ENCODE measurements at places on chromosomes 12 and 14.

DNA sequence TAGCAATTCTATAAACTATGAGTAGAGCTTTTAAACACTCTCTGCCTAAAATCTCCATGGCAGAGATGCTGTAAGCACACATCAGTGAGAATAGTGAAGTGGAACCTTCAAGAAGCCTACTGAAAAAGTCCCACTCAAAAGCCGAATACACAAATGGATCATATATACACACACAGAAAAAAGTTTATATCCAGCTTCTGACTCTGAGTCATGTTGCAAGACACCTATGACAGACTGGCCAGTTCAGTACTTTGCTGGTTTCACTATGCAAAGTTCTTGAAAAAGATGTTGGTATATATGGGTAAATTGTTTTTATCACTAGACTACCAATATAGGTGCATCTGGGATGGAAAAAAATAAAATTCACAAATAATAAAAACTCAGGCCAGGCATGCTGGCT is 126.1 kb downstream of the KCNK10 start:
- DNase-seq = no peak

- DNase-seq = no peak
Observed at GRCh38 chr12:80268924-80269749, 169.8 kb downstream of the OTOGL start.

GRCh38 chr12:5197656-5198055 is 154.0 kb downstream of the KCNA5 start:
- DNase-seq = no peak

DNA sequence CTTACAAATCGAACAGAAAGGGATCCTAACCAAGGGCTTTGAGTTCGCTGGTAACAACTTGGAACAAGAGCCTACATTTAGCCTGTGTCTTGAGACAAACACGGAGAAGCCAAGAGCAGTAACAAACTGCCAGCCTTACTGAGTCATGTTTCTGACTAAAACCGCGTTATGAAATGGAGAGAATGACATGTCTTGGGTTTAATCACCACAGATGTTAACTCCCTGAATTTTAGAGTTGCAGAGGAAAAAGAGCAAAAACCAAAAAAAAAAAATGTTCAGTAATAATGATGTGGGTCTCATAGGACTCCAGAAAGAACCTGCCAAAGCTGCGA is 1.0 kb downstream of the BLTP3B start:
- DNase-seq = no peak

DNA sequence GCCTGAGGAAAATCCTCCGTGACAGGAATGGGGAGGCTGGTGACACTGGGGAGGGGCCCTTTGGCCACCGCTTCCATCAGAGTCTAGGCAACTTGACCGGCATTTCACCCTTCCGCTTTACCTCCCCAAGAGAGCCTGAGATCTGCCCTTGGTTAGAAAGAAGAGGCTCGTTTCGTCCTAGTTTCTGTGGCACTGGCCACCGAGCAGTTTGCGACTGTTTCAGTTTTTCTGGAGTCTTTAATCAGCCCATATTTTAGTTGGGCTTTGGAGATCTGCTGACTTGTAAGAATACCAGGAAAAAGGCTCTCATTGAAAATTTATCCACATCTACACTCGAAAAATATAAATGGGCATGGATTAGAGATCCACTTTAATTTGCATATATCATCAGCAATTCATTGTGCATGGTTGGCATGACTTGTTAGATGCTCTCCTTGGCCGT is 414 bp upstream of the ANKS1B start:
- no peak for DNase-seq

DNA sequence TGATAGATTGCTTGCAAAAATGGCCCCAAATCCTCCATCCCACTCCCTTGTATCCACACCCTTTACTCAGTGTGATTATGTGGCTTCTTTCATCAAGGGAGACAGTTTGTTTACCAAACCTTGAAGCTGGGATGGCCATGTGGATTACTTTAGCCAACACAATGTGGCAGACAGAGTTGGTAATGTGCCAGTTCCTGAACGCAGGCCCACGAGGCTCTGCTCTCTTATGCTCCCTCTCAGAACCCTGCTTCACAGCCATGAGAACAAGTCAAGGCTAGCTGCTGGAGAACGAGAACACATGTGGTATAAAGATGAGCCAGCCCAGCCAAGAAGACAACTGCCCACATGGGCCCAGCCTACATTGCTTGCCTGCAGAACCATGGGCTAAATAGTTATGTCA is 162.3 kb downstream of the NDUFA12 start:
- DNase-seq = no peak

- no peak for DNase-seq
Observed at GRCh38 chr12:66028390-66028789, 102.2 kb downstream of the LLPH start.

DNA sequence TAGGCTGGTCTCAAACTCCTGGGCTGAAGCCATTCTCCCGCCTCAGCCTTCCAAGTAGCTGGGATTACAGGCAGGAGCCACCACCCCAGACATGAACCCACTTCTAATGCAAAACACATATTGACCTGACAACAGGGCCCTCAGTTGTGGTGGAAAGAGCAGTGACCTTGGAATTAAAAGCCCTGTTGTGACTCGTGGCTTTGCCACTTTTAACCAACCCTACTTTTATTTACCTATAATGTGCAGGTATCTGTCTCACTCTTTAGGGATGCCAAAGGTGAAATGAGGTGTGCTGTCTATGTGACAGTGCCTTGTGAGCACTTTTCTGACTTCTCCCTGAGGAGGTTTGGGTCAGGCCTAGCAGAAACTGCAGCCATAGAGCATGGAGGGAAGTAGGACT is 132.8 kb upstream of the DNM1L start:
- no peak for DNase-seq

DNA sequence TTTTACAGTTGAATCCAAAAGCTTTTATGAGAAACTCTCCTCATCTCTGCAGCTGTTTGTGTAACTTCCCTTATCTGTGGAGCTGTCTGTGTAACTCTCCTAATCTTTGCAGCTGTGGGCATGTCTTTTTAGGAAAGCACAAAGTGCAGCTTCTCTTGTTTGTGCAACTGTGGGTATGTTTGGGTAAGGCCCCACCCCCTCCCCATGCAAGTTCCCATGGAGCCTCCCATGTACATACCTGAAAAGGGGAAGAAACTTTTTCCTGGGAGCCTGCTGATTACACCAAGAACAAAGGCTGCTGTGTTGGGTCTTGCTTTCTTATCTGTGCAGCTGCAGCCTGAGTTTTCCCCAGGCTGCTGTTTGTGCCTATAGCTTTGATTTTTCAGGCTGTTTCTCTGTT is 42.7 kb upstream of the CDKN3 start:
- DNase-seq = no peak

DNA sequence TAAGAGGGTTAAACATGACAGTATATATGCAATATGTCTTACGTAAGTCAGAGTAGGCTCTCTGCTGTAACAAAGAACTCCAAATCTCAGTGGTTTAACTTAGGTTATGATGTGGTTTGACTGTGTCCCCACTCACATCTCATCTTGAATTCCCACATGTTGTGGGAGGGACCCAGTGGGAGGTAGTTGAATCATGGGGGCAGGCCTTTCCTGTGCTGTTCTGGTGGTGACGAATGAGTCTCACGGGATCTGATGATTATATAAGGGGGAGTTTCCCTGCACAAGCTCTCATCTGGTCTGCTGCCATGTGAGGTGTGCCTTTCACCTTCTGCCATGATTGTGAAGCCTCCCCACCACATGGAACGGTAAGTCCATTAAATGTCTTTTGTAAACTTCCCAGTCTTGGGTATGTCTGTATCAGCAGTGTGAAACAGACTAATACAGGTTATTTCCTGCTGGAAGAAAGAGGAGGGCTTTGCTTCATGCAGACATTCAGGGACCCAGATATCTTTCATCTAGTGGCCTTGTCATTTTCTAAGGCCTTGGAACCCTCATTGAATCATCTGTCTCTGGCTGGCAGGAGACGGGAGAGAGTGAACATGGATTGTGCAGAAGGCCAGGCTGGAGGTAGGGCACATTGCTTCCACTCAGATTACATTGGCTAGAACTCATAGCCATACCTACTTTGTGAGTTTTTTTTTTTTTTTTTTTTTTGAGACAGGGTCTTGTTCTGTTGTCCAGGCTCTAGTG is 96.1 kb downstream of the CRADD start:
- DNase-seq = no peak

GRCh38 chr14:100056964-100057795 is 8.0 kb upstream of the EVL start:
- no peak for DNase-seq

- DNase-seq = no peak
Observed at GRCh38 chr12:93592641-93593406, 20.3 kb downstream of the SOCS2 start.

GRCh38 chr14:72366619-72367018 is 434.4 kb downstream of the RGS6 start:
- DNase-seq = no peak

DNA sequence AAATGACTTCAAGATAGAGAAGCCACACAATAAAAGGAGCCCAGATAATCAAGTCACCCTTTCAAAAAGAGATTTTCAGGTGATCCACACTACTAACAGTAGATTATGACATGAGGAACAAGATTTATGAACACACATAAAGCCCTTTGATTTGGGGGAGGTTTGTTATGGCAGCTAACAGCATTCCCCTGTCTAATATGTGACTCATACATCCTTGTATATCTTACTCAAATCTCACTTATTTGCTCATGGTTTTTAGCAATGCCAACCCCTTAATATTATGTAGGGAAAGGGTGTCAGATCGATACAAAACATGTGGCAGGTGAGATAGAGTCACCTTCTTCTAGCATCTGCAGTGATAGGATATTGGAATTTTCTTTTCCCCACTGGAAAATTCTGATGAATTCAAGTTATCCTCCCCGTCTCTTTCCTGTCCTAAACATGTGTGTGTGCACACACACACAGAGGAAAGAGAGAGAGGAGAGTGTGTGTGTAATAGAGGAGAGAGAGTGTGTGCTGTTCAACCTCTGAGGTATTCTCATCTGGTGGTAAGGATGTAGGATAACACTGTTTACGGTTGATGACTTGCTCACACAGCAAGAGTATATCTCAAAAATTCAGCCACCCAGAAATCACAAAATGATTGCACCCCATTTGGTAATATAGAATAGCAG is 319.9 kb downstream of the KCNC2 start:
- DNase-seq = no peak

- DNase-seq = no peak
Observed at GRCh38 chr12:30853561-30854133, 72.9 kb upstream of the TSPAN11 start.

DNA sequence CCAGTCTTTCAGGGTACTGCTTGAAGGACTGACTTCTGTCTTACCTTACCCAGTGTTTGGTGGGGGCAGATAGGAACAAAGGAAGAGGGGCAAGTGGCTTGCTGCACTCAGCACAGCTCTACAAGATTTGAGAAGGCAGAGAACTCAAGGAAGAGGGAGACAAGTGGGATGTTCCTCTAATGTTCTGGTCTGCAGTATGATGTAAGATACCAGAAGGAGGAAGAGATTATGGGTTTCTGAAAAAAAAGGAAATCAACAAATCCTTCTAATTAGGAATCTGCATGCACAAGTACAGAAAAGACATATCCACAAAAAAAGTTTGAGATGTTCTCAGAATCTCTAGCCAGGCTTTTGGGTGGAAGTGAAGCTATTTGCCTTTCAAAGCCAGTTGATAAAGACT is 37.1 kb downstream of the USP15 start:
- DNase-seq = no peak

DNA sequence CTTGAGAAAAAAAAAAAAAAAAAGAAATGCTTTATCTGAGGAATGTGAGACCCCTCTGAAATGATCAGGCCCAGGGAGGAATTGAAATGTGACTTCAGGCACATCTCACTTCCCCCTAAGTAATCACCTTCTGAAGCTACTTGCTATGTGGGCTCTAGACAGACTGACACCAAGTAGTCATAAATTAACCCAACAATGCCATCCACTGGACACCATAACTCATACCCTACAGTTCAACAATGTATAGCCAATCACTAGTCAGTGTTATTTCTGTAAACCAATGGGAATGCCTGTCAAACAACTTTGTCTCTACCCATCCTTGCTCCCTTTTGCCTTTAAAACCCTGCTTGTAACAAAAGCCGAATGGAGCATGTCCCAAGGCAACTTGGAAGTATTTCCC is 182.7 kb upstream of the TMPO start:
- no peak for DNase-seq

GRCh38 chr12:94269316-94269999 is 121.1 kb downstream of the PLXNC1 start:
- DNase-seq = no peak

- DNase-seq = no peak
Observed at GRCh38 chr12:128338386-128339125, 71.6 kb downstream of the TMEM132C start.

- DNase-seq = no peak
Observed at GRCh38 chr14:50312734-50313054, 570 bp downstream of the DMAC2L start.

GRCh38 chr12:124633365-124634362 is 66.3 kb upstream of the NCOR2 start:
- DNase-seq = no peak

- no peak for DNase-seq
Observed at GRCh38 chr14:95463171-95463901, 53.1 kb downstream of the SYNE3 start.

DNA sequence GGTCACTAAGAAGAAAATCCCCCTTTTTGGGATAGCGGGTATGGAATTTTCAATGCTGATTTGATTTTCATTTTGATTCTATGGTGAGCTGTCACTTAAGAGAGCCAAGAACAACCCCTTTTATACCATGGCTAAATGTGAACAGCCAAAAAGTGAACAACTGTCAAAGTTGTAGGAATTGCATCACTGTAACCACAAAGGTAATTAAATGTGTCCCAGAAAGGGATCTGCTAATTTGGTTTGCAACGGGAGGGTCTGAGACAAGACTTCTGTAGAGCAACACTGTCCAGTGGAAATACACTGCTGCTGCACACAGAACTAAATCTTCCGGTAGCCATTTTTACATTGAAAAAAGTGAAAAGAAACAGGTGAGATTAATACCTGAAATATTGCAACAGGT is 14.6 kb downstream of the CHST11 start:
- no peak for DNase-seq

- no peak for DNase-seq
Observed at GRCh38 chr12:87428701-87429277, 600.4 kb downstream of the C12orf50 start.

- DNase-seq = peak; percentile 33
Observed at GRCh38 chr12:106108185-106108835, 30.4 kb downstream of the NUAK1 start.

- no peak for DNase-seq
Observed at GRCh38 chr14:23070262-23071129, 13.2 kb upstream of the CDH24 start.

- no peak for DNase-seq
Observed at GRCh38 chr14:44771496-44771895, 190.3 kb downstream of the KLHL28 start.

All from anterior cingulate cortex (tissue), 58 donors.